ENCODE measurements at places on chromosomes 11 and 22.

- DNase-seq = no peak
Observed at GRCh38 chr11:71311928-71312510, 59.6 kb upstream of the SHANK2 start.

DNA sequence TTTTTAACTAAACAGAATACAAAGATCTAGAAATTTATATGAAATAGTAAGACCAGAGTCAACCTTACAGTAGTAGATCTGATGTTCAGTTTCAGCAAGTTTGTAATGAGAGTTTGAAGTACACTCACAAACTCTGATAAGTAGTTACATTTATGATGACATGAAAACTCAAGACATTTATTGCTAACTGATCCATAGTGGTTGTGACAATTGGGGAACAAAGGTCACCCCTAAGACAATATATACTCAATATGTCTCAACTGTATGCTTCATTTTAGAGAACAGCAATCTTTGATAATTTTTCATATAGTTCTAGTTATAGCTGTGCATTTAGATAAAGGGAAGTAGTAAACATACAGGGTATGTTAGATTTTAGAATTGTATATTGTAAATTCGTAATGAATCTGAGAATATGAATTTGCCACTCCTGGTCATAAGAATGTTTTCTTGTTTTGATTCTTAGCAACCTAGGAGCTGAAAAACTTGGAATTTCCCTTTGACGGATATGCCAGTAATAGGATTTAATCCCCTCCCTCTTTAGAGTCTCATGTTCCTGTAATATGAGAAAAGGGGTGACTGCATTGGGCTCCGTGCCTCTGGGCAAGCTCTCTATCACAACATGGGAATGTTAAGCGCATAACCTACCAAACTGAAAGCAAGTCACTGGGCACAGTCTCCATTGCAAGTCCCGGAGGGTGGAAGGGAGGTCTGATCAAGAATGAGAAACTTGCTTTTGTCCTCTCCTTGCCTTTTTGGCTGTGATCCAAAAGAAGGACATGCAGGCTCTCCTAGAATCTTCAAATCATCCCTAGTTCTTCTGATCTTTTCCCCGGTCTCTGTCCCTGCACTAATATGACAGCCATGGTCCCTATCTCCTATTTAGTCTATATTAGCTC is 11.4 kb downstream of the OR10D3 start:
- no peak for DNase-seq

DNA sequence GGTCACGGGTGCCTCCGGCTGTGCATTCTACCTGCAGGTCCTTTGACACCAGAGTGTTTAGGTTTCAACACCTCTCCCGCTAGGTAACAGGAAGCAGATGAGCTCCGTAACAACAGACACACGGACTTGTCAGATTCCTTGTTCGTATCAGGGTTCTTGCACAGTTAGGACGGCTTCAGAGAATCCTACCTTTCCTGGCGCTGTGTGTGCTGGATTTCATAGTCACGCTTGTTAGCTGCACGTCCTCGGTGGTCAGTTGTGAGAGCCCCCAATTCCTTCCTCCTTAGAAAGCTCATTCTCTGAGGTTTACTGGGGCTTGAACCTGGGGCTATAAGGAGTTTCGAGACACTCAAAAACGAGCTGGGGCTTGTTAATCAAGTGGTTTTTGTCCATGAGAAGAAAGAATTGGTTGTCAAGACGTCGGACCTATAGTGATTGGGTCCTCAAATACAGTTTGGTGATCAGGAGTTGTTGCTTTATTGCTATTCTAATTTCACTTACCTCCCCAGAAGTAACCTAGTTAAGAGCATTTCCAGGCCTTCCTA is 664 bp downstream of the DDB2 start:
- DNase-seq = no peak

- no peak for DNase-seq
Observed at GRCh38 chr11:69529001-69529400, 47.5 kb downstream of the LINC01488 start.

DNA sequence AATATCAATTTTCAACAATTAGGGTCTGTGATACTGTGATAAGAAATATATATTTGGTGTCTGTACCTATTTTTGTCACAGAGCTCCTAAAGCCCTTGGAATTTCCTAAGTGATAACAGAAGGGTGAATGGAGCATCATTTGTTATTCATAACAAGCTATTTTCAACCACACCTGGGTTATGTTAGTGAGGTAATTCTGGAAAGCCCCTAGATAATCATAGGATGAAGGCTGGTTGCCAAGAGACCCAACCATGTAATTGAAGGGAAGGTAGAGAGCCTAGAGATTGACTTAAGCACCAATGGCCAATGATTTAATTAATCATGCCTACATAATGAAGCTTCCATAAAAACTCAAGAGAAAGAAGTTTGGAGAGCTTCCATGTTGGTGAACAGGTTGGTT is 109.4 kb downstream of the KIF18A start:
- DNase-seq = no peak
